ENCODE measurements at places on chromosomes 6 and 20.
A peak's percentile ranks its signal among the peaks of the same experiment; 100 is the strongest.

DNA sequence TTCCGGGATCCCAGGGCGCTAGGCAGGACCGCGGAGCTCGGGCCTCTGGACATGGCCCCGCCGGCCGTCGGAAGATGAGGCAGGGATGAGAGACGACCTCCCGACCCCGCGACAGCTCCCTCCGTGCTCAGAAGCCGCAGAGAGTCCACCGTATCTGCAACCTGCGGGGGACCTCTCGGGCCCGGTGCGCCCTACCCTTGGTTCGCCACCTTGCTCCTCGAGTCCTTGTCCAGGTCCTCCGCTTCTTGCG is 301 bp downstream of the PPP1R3D start:
- H3K4me1 ChIP-seq = peaks cover 37% of the 10 kb centered on the region
- no peaks in the 10 kb centered on the region for H3K27me3 ChIP-seq
- H3K27ac ChIP-seq = peak overlapping the region; percentile 96

GRCh38 chr6:11413117-11413687 is 124.3 kb upstream of the TMEM170B start:
- no peak for DNase-seq
- peak overlapping the region; percentile 54 for H3K4me3 ChIP-seq
- H3K27ac ChIP-seq = peak overlapping the region; percentile 82
- peaks cover 54% of the 10 kb centered on the region for H3K4me1 ChIP-seq
- no peaks in the 10 kb centered on the region for H3K27me3 ChIP-seq

- DNase-seq = no peak
- no peak overlapping the region for H3K4me3 ChIP-seq
- no peak overlapping the region for H3K27ac ChIP-seq
- peaks cover 39% of the 10 kb centered on the region for H3K27me3 ChIP-seq
- H3K4me1 ChIP-seq = no peaks in the 10 kb centered on the region
- H3K36me3 ChIP-seq = no peaks in the 10 kb centered on the region
These were observed 10.3 kb downstream of the ELOVL2 start for GRCh38 chr6:11033825-11034224.

DNA sequence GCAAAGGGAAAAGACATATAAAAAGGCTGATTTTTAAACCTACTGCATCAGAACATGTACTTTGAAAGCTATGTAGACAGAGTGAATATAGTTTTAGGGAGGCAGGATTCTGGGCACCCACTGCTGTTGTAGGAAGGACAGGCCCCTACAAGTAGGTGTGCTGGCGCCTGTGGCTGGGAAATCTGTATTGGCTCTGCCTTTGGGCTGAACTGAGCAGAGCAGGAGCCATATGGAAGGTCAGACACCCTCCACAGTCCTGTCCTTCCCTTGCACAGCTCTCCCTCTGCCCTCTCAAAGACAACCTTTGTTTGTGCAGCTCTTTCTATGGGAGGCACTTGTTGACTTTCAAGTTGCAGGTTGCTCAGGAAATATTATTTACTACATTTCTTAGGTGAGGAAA is 18.4 kb upstream of the ULBP3 start:
- peaks cover 15% of the 10 kb centered on the region for H3K27me3 ChIP-seq
- DNase-seq = no peak
- no peak overlapping the region for H3K4me3 ChIP-seq
- H3K36me3 ChIP-seq = no peaks in the 10 kb centered on the region

DNA sequence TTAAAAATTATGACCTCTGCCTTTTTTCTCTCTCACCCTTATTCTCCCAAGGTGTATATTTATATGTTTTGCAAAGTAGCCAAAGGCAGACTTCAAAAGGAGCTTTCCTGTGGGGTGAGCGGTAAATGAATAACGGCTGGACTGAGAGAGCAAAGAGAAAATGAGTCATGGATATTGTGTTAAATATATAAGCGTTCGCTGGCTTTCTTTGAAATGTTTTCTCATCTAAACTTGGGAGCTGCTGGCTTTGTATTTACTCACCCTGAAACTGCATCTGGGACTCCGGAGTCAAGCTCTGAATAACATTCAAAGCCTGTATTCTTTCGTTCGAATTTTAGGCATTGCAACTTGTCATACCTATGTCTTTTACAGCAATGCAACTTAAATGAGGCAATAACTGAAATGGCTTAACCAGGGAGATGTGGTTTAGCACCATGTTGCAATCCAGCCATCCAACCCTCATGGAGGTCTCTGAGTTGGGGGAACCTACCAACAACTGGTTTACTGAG is 32.0 kb downstream of the ATXN1 start:
- peak overlapping the region; percentile 61 for H3K27ac ChIP-seq
- H3K36me3 ChIP-seq = peaks cover 35% of the 10 kb centered on the region
- DNase-seq = no peak

- no peak overlapping the region for H3K27ac ChIP-seq
- H3K4me1 ChIP-seq = peaks cover 26% of the 10 kb centered on the region
- no peak for DNase-seq
- no peak overlapping the region for H3K4me3 ChIP-seq
These were observed 57.1 kb upstream of the C20orf144 start for GRCh38 chr20:33604991-33605370.

DNA sequence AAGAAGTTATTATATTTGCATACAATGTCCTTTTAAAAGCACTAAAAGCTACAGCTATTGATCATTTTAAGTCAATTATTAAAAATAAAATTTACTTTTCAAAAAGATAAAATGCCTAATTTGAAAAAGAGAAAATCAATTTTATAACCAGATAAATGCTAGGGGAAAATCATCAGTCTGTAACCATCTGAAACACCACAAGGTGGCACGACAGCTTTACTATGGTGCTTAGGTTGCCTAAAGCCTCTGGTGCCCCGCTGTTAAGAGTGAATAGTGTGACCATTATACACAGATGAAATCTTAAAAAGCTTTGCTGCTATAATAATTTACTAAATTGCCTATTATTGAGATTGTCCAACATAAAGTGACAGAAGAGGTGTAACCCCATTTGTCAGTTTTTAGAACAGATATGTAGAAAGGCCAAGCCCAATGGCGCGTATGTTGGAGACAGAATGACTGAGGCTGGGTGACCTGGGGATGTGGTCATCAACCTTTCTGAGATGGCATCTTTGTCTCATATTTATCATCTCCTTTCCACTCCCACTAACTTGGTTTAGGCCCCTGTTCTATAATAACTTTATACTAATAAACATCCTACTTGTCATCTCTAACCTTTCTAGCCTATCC is 100.8 kb downstream of the MOXD1 start:
- H3K4me1 ChIP-seq = no peaks in the 10 kb centered on the region
- H3K27me3 ChIP-seq = peaks cover 24% of the 10 kb centered on the region
- no peaks in the 10 kb centered on the region for H3K36me3 ChIP-seq
- H3K4me3 ChIP-seq = no peak overlapping the region
